Immature natural killer cell (primary cell): ENCODE measurements at places on chromosomes 1 and 21. TPM values are rescaled to one million over a fixed set of nuclear protein-coding genes. Genes with fewer than 3 reads are reported as not detected.

DNA sequence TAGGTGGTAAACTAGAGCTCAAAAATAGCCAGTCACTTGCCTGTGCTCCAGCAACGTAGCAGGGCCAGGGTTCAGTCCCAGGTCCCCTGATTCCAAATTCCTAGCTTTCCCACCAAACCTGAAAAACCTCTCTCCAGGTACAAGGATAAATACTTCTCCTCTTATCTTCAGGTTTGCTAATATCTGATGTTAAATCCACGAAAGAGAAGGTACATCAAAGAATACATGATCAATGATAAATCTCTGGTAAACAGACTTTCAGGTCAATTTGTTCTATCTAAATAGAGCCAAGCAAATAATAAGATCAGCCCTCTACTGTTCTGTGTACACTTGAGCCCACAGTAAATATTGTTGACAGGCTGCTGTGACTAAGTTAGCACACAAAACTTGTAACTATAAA lies 52.1 kb upstream of the AKT3 start:
- no peaks in the 10 kb centered on the region for H3K36me3 ChIP-seq
- DNase-seq: no peak
- H3K4me1 ChIP-seq: no peaks in the 10 kb centered on the region
- H3K4me3 ChIP-seq: no peak overlapping the region
- H3K27me3 ChIP-seq: peaks cover 4% of the 10 kb centered on the region
- no peak overlapping the region for H3K27ac ChIP-seq

DNA sequence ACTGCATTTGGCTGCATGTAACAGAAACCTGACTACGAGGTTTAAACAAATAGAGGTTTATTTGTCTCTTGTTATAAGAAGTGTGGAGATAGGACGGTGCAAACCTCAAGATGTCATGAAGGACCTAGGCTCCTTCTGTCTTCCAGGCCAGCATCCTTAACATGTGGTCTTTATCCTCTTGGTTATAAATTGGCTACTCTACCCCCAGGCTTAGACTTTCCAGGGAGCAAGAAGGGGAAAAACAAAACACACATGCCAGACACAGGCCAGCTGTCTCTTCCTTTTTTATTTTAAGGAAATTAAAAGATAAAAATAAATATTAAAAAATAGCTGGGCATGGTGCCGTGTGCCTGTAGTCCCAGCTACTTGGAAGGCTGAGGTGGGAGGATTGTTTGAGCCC lies 51.3 kb upstream of the PRELP start:
- H3K4me3 ChIP-seq: no peak overlapping the region
- peaks cover 4% of the 10 kb centered on the region for H3K27me3 ChIP-seq
- DNase-seq: no peak
- H3K4me1 ChIP-seq: no peaks in the 10 kb centered on the region
- H3K27ac ChIP-seq: no peak overlapping the region
- H3K36me3 ChIP-seq: no peaks in the 10 kb centered on the region

DNA sequence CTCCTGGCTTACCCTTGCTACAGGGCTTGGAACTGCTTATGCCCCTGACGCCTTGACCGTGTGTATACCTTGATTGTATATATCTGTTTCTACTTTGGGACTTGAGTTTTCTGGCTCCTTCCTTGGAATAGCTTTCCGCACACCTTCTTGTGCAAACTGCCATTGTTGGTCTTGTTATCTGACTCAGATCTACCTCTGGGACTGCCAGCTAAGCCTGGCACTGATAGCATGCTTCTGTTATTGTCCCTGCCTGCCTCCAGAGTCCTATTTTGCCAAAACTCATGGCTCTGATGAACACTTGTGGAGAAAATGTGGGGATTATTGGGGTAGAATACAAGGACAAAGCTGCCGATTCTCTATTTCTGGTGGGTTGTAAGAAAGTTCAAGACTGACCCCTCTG lies 15.4 kb downstream of the FMOD start:
- peaks cover 7% of the 10 kb centered on the region for H3K27me3 ChIP-seq
- no peak for DNase-seq
- no peak overlapping the region for H3K4me3 ChIP-seq
- peaks cover 13% of the 10 kb centered on the region for H3K4me1 ChIP-seq
- no peaks in the 10 kb centered on the region for H3K36me3 ChIP-seq

DNA sequence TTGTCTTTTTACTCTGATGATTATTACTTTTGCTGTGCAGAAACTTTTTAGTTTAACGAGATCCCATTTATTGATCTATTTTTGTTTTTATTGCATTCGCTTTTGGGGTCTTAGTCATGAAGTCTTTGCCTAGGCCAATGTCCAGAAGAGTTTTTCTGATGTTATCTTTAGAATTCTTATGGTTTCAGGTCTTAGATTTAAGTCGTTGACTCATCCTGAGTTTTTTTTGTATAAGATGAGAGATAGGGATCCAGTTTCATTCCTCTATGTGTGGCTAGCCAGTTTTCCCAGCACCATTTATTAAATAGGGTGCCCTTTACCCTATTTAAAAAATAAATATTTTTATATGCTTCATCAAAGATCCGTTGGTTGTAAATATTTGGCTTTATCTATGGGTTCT lies 13.2 kb downstream of the MAN1C1 start:
- peaks cover 6% of the 10 kb centered on the region for H3K27me3 ChIP-seq
- H3K4me1 ChIP-seq: peaks cover 11% of the 10 kb centered on the region
- no peak overlapping the region for H3K27ac ChIP-seq
- no peak overlapping the region for H3K4me3 ChIP-seq

DNA sequence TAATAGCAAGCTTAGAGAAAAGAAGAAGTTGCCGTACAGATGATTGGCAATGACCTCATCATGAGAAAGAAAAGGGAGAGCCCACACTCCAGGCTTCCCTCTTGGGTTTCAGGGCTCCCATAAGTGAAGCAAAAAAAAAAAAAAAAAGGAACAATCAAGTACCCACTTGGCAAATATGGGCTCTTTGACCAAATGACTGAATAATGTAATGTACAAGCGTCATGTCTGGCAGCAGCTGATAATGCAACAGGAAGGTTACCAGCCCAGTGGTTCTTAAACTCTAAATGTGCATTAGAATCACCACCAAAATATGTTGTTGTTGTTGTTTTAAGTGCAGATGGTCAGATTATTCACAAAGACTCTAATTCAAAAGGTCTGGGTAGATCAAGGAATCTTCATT lies 13.5 kb downstream of the TNFSF4 start:
- no peaks in the 10 kb centered on the region for H3K27me3 ChIP-seq
- no peak overlapping the region for H3K27ac ChIP-seq
- no peak for DNase-seq
- H3K4me1 ChIP-seq: peaks cover 15% of the 10 kb centered on the region
- H3K36me3 ChIP-seq: peaks cover 7% of the 10 kb centered on the region
- H3K4me3 ChIP-seq: no peak overlapping the region

LRRC53 gene
- not detected for polyA plus RNA-seq

FMO2 gene
- not detected for polyA plus RNA-seq
